HAP-1 (cell line): ENCODE measurements at places on chromosomes 3 and 15.

DNA sequence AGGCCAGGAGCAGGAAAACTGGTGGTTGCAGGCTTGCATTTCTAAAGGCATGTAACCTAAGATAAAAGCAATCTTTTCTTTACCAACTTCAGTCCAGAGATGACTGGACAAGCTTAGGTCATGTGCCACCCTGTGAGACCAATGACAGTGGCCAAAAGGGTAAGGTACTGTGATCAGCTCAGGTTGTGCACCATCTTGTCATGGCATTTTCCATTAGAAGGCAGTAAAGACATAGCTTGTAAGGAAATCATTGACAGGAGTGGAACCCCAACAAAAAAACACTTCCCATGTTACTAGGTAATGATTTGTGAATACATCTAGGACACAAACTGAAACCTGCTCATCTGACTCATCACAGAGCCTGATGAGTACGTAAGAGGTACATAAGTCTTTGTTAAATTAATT is 35.2 kb downstream of the SSR3 start:
- DNase-seq: no peak

DNA sequence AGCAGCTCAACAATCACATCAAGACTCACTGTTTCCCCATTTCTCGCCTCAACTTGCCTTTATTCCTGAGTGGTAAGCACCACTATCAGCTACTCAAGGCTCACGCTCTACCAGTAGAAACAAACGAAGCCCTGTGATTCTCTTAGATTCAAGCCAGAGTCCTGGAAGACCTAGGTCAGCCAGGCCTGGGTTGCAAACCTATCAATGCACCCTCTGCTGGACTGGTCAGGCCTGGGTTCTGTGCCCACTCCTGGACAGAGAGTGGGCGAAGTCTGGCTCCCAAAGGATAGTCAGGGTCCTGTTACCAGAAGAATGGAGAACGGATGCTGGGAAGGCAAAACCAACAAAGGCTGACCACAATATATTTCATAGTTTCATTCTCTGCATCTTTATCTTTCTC is 308.4 kb downstream of the SHQ1 start:
- no peak for DNase-seq

DNA sequence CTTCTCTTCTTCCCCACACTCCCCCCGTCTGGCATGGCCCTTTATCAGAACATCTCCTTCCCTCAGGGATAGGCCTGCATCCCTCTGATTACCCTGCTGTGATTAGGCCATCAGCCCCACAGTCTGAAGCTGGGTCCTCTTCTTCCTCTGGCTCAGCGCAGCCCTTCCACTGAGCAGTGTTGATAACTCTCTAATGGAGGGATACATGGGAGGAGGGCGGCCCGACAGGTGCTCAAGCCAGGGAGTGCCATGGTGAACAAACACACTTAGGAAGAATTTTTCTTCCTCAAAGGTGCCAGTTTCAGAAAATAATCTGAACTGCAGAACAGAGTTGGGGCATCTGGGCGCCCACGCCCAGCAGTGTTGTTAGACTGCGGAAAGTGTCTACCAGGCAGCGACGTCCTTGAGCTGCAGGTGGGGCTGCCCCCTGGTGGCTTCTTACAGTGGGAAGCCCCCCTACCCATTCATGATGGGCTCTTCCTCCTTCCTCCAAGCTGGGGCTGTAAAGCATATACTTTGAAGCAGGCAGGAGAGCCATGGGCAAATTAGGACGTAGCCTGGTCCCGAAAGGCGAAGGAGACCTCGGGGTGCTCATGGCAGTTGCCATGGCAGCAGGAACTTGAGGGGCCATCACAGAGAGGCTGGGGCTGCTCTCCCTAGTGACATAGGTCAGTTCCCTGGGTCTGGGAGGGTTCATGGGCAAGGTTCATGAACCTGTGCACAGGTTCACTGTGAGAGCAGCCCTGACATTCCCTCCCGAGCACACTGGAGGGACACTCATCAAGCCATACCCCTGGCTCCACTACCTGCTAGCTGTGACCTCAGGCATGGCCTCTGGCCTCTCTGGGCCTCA is 33.2 kb upstream of the NR2C2 start:
- DNase-seq: no peak

- no peak for DNase-seq
These were observed 112.2 kb upstream of the ABHD17C start for GRCh38 chr15:80582816-80583423.

- DNase-seq: no peak
These were observed 93.1 kb downstream of the ARHGEF26 start for GRCh38 chr3:154214306-154214705.

DNA sequence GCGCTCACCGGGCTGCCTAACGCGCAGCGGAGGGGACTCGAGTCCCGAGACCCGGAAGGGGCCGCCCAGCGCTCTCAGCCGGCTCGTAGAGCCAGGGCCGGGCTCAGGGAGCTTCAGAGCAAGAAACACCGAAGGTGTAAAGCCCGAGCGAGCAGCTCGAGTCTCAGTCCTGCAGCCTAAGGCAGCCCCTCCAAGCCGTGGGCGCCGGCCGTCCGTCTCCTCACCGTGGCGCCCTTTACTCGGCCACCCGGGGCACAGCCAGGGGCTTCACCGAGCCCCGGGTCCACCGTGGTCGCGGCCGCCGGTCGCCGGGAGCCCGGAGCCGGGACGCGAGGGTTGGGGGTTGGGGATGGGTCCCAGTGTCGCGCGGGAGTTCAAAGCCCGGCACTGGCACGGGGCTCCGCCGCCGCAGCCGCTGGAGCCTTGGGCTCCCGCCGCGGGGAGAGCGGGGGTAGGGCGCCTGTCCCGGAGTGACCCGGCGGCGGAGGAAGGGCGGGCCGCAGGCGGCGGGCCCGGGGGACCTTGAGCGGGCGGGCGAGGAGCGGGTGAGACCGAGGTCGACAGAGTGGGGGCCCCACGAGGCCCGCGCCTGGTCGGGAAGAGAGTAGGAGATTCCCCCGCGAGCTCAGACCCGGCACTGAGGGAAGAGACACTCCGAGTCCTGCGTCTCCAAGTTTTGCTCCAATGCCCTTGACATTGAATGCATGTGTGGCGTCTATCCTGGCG is 26.9 kb upstream of the THRB start:
- no peak for DNase-seq

- DNase-seq: no peak
These were observed 141.8 kb downstream of the FILIP1L start for GRCh38 chr3:99972380-99973104.

GRCh38 chr3:115898656-115899410 is 275.5 kb downstream of the GAP43 start:
- DNase-seq: no peak

DNA sequence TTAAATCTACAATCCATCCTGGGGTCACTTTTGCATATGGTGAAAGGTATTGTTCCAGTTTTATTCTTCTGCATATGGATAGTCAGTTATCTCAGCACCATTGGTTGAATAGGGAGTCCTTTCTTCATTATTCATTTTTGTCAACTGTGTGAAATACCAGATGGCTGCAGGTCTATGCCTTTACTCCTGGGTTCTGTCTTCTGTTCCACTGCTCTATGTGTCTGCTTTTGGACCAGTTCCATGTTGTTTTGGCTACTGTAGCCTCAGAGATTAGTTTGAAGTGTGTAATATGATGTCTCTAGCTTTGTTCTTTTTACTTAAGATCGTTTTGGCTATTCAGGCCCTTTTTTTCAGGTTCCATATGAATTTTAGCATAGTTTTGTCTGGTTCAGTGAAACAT is 795.8 kb downstream of the OTOL1 start:
- DNase-seq: no peak

DNA sequence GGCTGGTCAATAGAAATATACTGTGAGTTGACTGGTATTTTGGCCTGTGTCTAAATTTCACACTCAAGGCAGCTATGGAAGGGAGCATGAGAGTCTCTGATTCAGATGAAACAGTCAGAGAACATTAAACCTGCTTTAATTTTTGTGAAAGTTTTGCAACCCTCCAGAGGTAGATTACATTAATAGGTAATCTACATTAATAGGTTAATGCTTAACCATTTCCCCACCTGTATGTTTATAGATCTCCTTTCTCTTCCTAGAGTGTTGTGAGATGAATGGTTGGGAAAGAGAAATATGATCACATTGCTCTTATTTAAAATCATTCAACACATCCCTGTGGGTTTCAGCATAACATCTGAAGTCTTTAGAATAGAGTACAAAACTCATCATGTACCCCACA is 586.9 kb upstream of the DPPA4 start:
- no peak for DNase-seq

DNA sequence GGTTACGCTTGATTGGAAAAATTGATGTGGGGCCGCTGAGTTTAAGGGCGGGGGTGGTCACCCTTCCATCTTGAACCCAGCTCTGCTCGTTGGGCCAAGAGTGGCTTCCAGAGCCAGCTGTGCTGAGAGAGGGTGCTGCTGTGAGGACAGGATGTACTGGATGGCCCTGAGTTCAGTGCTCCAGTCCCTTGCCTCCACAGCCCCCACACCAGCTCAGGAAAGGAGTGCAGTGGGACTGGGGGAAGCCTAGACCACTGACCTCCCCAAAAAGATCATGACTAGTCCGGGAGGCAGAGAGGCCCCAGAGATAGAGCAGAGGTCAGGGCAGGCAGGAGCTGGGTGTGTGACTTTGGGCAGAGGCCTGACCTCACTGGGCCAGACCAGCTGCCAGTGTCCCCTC is 4.0 kb upstream of the PTH1R start:
- DNase-seq: no peak

DNA sequence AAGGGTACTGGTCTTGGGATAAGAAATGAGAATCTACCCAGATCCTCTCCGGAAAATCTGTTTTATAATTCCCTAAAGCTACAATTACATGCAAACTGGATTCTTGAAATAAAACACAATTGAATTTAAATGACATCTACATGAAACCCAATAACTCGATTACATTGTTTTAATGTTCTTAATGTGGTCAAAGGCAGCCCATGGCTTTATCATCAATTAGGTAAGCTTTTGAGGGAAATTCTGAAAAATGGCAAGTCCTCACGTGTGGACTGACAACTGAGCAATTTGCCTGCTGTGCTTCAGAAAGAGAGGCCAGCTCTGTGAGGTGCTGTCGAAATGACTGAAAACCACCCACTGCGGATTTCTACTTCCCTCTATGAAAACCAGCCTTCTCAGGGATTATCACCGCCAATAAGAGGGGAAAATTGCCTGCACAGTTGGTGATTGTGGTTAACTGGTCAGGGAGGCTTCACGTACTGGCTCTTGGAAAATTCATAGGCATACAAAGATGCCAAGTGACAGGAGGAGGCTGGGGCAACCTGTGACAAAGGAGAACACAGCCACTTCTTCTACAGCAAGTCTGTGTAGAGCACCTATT is 200.8 kb upstream of the SLCO3A1 start:
- DNase-seq: no peak

GRCh38 chr3:5784690-5785089 is 597.2 kb downstream of the EDEM1 start:
- no peak for DNase-seq

- DNase-seq: no peak
These were observed 118.4 kb downstream of the NR2F2 start for GRCh38 chr15:96448923-96449322.

GRCh38 chr3:87733671-87734367 is 325.0 kb downstream of the CGGBP1 start:
- no peak for DNase-seq

- DNase-seq: no peak
These were observed 35.2 kb downstream of the FBXO45 start for GRCh38 chr3:196603683-196604082.

DNA sequence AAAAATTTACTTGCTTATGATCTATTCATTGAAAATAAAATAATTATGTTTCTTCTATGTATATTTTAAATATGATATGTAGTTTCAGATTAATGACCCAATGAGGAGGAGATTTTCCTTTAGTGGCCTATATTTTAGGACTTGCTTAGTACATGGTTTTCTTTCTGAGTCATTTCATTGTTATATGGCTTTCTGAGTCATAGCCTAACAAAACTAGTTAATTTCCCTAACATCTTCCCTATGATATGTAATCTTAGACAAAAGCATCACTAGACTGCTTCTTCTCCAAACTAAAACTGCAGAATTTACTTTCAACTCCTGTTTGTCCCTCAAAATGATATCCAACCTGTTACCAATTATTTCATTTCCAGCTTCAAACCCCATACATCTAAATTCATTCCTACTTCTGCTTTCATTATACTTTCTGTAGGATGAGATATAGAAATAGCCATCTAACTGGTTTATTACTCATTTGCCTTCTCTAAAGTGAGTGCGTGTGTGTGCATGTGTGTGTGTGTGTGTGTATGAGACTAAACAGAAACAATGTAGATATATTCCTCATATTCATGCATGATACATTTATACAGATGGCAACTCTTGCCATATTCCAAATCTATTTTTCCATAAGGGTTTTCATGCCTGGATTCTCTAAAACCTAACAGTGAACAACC is 915.0 kb upstream of the GBE1 start:
- no peak for DNase-seq

- no peak for DNase-seq
These were observed 894 bp upstream of the TM4SF4 start for GRCh38 chr3:149473357-149474249.

DNA sequence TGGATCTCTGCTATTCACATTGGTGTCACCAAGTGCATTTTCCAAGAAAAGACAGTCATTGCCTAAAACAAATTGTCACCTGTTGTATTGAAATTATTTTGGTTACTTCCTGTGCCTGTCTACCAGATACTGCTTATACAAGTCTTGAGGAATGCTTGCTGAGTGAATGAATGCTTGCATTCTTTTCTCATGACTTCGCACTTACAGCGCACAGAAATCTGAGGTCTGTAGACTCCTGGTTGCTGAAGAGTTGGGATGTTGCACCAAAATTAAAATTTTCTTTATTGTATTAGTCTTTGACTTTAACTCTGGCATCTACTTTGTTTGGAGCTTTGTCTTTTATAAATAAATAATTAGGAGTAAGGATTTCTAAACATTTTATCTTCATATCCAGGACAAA is 28.4 kb downstream of the SH3GL3 start:
- DNase-seq: no peak
